Bronchial epithelial cell (primary cell): ENCODE measurements at places on chromosomes 6 and 20. TPM values are rescaled to one million over a fixed set of nuclear protein-coding genes. Genes with fewer than 3 reads are reported as not detected.
A peak's percentile ranks its signal among the peaks of the same experiment; 100 is the strongest.

- DNase-seq = no peak
Observed at GRCh38 chr6:4521070-4521469, 255.1 kb upstream of the CDYL start.

DNA sequence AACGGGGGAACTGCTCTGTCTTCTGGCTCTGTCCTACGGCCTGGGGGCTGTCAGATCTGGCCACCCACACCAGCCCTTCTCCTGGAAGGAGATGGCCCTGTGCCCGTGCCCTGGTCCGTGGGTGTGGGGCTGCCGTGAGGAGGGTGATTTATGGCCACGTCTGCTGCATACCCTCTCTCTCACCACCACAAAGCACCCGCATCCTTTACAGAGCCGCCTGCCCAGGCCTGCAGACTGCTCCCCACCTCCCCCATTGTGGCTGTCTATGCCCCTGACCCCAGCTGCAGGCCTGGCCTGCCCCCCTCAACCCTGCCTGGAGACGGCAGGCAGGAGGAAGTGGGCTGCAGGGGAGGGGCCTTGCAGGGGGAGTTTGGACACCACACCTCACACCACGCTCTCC, 72.7 kb upstream of the GATA5 start:
- no peak for DNase-seq

- DNase-seq = no peak
Observed at GRCh38 chr6:1739680-1740079, 130.0 kb downstream of the FOXC1 start.

- no peak for DNase-seq
Observed at GRCh38 chr6:148375401-148375800, 32.8 kb downstream of the SASH1 start.

GRCh38 chr20:6265204-6265904, 142.5 kb upstream of the FERMT1 start:
- peak; percentile 77 for DNase-seq

DNA sequence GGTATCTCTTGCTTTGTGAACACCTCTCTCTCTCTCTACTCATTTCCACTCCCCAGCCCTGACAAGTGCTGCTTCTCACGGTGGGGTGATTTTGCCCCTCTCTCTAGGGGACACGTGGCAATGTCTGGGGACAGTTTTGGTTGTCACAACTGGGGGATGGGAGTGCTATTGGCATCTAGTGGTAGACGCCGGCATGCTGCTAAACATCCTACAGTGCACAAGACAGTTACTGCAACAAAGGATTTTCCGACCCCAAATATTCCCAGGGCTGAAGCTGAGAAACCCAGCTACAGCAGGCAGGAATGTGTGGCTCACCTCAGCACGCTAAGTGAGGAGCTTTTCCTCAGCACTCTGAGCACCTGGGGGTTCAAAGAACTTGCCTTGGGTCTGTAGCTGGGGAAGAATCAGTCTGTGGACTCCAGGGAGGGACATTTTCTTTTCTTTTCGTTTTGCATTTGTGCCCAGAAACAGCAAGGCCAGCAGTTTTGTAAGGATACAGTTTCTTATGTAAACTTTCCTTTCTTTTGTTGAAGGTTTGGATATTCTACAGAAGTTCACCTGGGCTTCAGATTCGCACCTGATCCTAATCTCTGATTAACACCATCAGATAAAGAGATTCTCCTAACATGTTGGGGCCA, 246.9 kb upstream of the ZFP64 start:
- no peak for DNase-seq

NMBR gene
- total RNA-seq = not detected in 2 replicates

PRKN gene
- 0.79 and 1.5 TPM in 2 replicates for total RNA-seq

DNA sequence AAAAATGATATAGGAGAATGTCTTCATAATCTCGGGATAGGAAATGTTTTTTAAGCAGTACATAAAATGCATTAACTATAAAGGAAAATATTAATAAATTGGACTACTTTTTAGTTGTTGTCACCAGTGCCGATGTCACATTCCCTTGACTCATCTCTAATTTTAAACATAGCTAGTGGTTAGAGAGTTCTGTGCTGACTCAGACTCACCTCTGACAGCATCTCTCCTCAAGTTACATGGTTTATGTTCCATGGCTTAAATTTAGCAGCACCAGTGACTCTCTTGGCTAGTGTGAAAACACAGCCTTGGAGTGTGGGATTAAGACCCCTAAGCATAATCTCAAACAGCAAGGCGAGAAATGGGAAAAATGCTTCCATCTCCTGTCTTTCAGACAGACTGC, 311.8 kb upstream of the MMS22L start:
- peak; percentile 13 for DNase-seq

DNA sequence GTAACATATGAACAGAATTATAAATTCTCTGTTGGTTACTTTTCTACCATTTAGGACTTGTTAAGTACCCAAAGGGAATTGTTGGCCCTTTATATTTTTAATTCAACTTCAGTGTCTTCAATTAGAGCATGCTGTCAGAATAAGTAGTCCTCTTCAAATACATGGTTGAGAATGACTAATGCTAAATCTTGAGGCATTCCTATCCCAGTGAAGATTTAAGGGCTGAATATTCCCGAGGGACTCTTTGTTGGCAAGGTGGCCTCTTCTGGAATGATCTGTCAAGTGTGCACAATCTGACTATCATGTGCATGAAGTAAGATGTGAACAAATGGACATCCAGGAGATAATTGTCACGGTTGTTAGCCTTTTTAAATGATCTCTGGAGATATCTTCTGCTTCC, 421.7 kb downstream of the BMP2 start:
- no peak for DNase-seq

GRCh38 chr20:60903325-60903971, 348.6 kb upstream of the CDH4 start:
- no peak for DNase-seq

MUCL3 gene
- total RNA-seq = under 0.01 TPM in 1 of 2 replicates, not detected in the other

TMEM170B gene
- under 0.01 and 0.13 TPM in 2 replicates for total RNA-seq

DNA sequence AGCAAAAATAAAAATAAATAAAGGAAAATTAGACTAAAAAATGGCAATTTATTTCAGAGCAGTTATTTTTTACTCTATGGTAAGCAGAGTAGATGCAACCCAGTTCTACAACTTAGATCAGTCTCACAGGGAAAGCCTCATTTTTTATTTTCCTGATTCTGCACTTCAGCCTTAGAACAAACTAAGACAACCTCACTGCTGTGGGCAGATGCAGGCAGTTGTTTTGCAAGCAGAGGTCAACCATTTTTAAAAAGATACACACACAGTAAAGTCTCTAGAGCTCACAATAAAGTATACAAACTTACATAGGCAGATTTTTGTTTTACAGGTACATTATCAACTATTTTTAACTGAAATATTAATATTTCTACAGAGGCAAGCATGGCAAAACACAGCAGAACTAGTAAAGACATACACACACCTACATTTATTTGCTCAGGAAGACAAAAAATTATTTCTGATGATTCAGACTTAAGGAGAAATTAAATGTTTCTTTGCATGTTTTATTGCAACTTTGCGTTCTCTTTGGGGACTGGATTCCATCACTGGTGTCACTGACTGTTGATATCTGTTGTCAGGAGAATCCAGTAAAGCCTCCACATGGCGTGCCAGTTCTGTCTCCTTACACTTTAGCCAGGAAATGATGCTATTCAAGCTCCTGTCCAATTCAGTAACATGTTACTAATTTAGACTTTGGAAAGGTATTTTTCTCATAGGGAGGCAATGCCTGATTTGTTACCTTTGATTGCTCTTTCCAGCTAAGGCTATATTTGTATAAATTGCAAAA, 102.7 kb downstream of the TRDN start:
- DNase-seq = no peak

HDAC2 gene
- 55.2 and 99.8 TPM in 2 replicates for total RNA-seq

TCF15 gene
- not detected in 2 replicates for total RNA-seq

TMC2 gene
- not detected in 2 replicates for total RNA-seq

GRCh38 chr6:7033202-7033601, 74.6 kb upstream of the RREB1 start:
- DNase-seq = no peak

- DNase-seq = no peak
Observed at GRCh38 chr6:166584853-166585429, 1.5 kb downstream of the RAMACL start.

TP53TG5 gene
- total RNA-seq = 0.13 TPM in 1 of 2 replicates, not detected in the other

ADGRG6 gene
- total RNA-seq = 12.4 and 20.1 TPM in 2 replicates

- no peak for DNase-seq
Observed at GRCh38 chr6:166352923-166353322, 10.6 kb upstream of the SFT2D1 start.

GSTA2 gene
- total RNA-seq = not detected in 2 replicates
